ENCODE measurements at places on chromosomes 7 and 10.

GRCh38 chr7:150404172-150404804, 25.2 kb downstream of the ZNF775 start:
- no peak for DNase-seq

GRCh38 chr10:14185316-14186045, 145.2 kb downstream of the FRMD4A start:
- peak; percentile 96 for DNase-seq

GRCh38 chr10:96271016-96271815, at the start of gene BLNK:
TSS of gene BLNK (minus strand) at chr10:96271569. CDS start at chr10:96271398, 171 bp downstream.
- peak; percentile 50 for DNase-seq

- DNase-seq: no peak
Measured at GRCh38 chr10:132207536-132208461, 21.1 kb downstream of the DPYSL4 start.

DNA sequence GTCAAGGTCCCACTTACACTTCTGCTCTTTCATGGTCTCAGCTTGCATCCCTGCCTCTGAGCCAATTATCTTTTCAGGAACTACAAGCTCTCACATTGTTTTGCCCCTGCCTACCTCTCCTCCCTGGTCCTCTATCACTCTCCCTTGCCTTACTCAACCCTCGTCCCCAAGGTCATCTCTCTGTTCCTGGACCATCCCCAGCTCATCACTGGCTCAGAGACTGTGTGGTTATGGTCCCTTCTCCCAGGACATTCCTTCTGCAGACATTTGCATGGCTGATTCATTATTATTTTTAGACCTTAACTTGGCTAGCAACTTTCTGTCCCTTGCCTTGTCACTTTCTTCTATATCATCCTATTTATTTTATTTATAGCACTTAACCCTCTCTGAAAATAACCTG, 17.8 kb upstream of the GPAM start:
- no peak for DNase-seq

Measured in choroid plexus epithelial cell (primary cell).